Naive thymus-derived CD4-positive, alpha-beta T cell (primary cell): ENCODE measurements at places on chromosomes 11 and 22.

GRCh38 chr11:102292933-102293332 is 24.4 kb upstream of the BIRC3 start:
- DNase-seq = no peak

- DNase-seq = no peak
These were observed 64.9 kb downstream of the NECTIN1 start for GRCh38 chr11:119664063-119664572.

DNA sequence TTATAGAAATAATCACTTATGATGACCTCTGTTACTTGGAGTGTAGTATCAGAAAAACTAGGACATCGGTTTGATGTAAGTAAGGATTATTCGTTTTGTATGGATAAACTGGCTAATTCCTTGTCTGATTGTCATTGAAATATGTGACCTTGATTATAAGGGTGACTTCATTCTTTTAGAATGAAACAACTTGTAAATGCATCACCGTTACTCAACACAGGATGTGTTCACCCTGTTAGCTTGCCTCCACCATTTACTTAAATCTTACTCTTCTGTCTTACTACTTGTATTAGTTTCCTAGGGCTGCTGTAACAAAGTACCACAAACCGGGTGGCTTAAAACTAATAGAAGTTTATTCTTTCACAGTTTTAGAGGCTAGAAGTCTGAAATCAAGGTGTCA is 7.9 kb downstream of the SFI1 start:
- DNase-seq = no peak

DNA sequence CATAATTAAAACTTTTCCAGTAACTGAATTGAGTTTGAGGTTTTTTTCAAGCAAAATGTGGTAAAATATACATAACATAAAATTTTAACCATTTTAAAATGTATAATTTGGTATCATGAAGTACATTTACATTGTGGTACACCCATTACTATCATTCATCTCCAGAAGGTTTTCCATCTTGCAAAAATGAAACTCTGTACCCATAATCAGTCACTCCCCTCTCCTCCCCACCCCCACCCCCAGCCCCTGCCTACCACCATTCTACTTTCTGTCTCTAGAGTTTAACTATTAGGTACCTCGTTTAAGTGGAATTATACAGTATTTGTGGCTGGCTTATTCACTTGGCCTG is 63.7 kb downstream of the MICAL2 start:
- DNase-seq = no peak

- no peak for DNase-seq
These were observed 150.0 kb upstream of the BLID start for GRCh38 chr11:122265981-122266380.

DNA sequence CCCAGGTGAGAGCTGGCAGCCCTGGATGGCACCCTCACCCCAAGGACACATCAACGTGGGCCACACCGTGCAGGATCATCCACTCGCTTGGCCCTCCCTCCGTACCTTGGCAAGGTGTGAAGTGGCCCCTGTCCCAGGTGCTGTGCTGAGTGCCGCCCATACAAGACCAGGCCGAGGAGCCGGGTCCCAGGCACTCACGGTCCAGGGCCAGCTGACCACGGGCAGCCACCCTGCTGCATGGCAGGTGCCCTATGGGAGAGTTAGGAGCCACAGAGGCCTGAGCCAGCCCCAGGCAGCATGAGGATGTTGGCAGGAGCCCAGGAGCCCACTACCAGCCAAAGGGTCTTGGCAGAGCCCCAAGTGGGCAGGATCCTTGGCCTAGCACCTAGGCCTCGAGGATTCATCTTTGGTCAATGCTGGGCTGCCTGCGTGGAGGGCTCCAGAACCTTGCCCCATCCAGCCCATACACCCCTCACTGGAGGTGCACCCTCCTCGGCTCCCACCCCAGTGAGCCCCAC is 19.6 kb downstream of the RTN4R start:
- DNase-seq = no peak
